ENCODE measurements at places on chromosomes 1 and 21.

DNA sequence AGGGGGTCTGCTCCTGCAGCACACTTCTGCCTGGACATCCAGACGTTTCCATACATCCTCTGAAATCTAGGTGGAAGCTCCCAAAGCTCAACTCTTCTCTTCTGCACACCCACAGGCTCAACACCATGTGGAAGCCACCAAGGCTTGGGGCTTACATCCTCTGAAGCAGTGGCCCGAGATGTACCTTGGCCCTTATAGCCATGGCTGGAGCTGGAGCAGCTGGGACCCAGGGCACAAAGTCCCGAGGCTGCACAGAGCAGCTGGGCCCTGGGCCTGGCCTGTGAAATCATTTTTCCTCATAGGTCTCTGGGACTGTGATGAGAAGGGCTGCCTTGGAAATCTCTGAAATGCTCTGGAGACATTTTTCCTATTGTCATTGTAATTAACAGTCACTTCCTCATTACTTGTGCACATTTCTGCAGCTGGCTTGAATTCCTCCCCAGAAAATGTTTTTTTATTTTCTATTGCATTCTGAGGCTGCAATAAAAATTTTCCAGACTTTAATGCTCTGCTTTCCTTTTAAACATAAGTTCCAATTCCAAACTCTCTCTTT is 645.6 kb downstream of the RWDD3 start:
- no peak for DNase-seq

DNA sequence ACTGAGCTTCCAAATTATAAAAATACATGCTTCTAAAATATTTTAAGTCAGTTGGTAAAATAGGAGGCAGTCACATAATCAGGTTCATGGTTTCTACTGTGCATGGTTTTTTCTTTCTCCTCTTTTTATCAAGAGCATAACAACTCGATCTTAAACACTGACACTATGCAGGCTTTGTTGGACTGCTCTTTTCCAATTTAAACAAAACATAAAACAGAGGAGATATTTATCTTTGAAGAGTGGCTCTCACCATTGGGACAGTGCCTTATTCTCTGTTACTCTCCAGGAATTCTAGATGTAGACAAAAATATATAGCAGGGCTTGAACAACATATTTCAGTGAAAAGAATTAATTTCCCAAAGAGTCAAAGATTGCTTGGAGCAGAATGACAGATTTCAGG is 883.5 kb upstream of the ADGRL2 start:
- no peak for DNase-seq

- no peak for DNase-seq
Observed at GRCh38 chr21:29465546-29465945, 166.8 kb downstream of the BACH1 start.

DNA sequence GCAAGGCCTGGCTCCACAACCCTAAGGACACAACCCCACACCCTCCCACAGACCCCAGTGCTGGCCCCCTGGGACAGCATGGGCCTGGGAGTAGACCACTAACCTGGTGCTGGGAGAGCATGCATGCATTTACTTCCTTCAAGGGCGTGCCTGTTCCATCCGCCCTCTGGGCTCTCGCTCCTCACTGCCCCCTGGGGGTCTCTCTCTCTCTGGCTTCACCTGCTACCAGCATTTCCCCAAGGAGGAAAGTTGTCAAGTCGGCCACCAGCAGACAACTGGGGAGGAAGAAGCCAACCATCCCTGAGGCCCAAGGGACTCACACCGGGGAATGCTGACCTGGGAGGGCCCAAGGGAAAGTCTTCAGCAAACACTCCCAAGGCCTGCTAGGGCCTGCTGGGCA is 6.5 kb downstream of the LRP8 start:
- DNase-seq: no peak

GRCh38 chr1:247639381-247639981 is 34.1 kb downstream of the OR2G3 start:
- no peak for DNase-seq

DNA sequence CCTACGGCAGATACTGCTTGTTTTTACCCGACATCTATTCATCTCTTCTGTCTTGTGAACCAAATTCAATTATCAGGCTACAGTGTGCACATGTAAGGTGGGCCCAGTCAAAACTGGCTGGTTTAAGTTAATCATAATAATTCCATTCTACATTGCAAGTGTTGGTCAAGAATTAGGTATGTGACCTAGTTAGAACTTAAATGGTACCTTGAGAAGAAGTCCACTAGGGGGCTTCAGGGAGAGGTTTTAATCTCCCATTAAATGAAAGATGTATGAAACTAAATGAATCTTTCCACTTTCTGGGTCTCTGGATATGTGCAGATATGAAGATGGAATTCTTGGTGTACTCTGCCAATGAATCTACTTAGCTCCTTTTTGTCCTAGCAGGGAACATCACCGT is 187.1 kb downstream of the CDC42BPA start:
- DNase-seq: no peak

DNA sequence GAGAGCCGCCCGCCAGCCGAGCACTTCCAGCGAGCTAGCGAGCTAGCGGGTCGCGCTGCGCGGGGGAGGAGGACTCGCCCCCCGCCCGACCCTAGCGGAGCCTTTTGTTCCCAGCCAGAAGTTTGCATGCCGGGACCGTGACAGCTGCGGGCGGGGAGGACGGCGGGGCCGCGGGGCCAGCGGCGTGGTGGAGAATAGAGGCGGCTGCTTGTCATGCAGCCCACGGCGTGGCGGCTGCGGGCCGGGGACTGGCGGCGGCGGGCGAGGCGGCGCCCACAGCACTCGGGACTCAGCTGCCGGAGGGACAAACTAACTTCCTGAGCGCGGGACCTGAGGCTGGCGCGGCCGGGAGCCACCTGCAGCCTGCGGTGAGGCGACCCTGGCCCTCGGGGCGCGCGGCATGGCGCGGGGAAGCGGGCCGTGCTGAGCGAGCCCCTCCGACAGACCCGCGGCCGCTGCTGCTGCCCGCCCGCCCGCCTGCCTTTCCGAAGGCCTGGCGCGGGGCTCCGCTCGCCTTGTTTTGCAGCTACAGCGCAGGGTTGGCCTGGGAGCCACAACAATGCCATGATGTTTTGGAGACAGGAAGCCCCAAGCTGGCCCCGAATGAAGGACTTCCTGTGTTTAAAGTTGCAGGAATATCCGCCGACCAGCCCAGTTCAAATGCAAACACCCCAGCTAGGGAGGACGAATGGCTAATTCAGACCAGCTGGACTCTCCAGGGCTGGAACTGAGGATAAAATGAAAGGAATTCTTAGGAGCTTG is 82.2 kb upstream of the BMP8A start:
- DNase-seq: no peak

DNA sequence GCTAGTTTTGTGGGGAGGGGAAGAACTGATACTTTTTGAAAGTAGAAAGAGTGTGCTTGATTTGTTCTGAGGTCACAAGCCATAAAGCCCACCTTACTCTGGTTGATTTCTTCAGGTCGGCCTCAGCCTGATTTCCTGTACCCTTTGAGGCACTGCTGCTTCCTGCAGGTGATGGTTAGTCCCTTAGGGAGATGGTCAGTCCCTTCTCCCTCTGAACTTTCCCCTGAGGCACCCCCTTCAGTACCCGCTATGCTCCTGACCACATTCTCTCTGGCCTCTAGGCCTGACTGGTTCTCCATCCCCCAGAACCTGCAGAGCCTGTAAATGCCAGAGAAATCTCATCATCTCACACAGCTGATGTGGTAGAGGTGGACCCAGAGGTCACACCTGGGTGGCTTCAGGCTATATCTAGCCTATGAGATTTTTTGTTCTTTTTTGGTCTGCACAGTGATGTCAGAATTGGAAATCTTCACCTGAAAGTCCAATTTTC is 15.0 kb upstream of the ID3 start:
- DNase-seq: no peak

- peak; percentile 31 for DNase-seq
Observed at GRCh38 chr1:31723828-31724359, 20.1 kb upstream of the COL16A1 start.

DNA sequence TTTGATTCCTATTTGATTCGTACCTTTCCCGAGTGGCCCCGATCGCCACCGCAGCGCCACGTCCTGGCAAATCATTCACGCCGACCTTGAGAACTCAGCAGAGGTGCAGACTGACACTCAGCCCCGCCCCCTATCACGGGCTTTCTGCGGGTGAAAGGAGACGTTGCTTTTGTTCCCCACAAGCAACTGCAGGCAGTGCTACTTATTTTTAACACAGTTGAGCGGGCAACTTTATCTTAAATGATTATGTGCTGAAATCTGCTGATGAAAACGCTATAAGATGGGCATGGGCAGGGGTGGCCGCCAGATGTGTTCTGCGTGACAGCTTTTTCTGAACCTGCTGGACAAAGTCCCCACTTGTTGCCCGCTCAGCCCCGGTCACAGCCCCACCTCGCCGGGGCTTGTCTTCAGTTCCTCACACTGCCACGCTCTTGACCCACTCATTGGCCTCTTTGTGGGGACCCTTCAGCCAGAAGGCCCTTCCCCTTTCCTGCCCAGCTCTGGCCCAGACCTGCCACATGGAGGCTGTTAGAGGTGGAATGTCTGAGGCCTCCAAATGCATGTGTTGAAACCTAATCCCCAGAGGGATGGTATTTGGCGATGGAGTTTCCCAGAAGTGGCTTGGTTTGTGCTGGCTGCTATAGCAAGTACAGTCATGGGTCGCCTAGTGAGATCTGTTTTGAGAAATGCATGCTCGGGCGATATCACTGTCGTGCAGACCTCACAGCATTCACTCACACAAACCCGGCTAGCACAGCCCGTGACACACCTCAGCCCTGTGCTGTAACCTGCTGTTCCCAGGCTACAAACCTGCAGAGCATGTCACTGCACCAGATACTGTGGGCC is 15.7 kb upstream of the PDXK start:
- DNase-seq: peak; percentile 6

DNA sequence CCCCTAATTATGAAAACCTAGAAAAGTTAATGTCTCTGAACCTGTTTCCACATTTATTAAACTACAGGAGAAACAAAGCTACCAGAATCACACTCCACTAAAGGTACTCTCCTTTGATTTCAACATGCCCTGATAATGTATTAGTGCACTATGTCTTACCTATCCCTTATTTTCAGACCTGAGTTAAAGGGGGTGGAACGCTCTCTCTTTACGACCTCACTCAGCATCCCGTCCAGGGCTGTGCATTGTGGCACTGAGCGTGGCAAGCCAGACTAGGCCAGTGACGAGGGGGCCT is 678 bp downstream of the LSM10 start:
- peak; percentile 20 for DNase-seq
